SHP77 (cell line): ENCODE measurements at places on chromosomes 11 and 22.
A peak's percentile ranks its signal among the peaks of the same experiment; 100 is the strongest.

DNA sequence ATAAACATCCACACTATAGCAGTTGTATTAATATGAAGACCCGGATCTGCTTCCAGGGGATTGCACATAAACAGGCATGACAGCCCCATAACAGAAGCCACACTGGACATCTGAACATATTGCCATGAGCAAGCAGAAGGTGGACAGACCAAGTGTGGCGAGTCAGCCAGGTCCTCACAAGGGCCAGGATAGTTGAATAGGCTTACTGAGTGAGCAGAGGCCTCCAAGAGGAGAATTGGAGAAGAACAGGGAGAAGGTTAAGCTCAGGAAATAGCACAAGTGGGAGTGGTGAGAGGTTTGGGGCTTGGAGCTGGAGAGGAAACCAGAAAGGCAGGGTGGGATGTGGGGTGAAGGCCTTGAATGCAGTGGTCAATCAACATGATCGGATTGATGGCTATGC, 10.8 kb downstream of the SLC35C1 start:
- DNase-seq = peak; percentile 32

GRCh38 chr11:19658344-19658743, 54.3 kb upstream of the NAV2 start:
- DNase-seq = no peak

GRCh38 chr22:26674211-26675190, 17.1 kb downstream of the MIAT start:
- DNase-seq = no peak

- no peak for DNase-seq
Measured at GRCh38 chr22:42364604-42365110, 67.5 kb downstream of the NFAM1 start.

DNA sequence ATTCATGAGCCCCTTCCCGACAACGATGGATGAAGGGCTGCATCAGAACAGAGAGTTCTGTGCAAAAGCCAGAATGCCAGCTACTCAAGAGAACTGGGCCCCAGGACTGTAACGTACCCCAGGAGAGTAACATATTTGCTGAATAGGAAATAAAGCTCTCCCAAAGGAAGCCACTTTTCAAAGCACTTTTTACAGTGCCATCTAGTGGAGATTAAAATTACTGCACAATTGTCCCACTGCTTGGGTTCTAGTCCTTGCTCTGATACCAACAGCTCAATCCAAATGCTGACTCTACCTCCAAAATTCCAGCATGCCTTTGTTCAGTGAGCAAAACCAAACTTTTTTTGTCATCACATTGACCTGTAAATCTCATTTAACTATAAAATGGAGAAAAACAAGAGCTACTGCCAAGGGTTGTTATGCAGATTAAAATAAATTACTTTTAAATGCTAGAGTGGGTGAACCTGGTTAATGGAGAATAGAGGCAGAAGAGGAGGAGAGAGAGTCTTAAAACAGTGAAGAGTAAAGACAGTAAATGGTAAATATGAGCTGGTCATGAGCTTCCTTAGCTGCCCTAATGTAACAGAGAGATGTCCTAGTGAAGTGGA, 87.6 kb upstream of the FSHB start:
- DNase-seq = no peak

DNA sequence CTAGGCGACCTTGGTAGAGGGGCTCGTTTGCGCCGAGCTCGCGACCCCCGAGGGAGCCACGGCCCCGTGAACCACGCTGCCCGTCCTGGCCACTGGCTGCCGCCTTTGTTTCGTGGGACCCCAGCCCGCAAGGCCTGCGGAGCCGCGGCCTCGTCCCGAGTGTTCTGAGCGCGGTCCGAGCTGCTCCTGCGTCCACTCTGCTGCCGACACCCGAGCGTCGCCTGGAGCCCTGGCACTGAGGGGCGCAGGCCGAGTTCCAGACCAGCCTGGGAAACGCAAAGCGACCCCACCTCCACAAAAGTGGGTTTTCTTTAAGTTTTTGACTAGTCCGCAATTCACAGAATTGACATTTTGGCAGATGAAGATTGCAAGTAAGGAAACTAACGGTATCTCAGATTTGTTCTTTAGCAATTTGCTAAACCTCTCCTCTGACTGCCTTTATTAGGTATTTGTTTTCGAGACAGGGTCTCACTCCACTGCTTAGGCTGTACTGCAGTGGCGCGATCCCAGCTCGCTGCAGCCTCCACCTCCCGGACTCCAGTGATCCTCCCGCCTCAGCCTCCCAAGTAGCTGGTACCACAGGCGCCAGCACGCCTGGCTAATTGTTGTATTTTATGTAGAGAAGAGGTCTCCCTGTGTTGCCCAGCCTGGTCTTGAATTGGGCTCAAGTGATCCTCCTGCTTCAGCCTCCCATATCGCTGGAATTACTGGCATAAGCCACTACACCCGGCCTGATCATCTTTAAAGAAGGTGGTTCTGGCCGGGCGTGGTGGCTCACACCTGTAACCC, 879 bp upstream of the RNH1 start:
- no peak for DNase-seq

GRCh38 chr11:135046986-135047385, 634.9 kb upstream of the B3GAT1 start:
- DNase-seq = no peak

DNA sequence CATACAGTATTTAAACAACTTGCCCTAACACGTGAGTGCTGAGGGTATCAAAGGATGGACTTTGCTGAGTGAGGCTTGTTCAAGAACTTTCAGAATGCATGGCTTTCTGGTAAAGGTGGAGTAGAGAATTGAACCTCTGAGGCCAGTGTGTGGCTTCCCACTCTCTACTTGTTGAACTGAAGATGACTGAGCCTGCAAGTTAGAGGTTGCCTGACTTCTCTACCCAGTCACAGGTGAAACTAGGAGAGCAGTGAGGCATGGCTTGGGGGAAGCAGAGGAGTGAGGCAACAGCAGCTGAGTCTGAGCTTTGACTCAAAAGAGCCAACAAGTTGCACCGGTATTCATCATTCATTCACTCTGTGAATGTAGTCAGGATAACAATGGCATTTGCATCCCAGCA, 256.4 kb upstream of the SESN3 start:
- DNase-seq = no peak

DNA sequence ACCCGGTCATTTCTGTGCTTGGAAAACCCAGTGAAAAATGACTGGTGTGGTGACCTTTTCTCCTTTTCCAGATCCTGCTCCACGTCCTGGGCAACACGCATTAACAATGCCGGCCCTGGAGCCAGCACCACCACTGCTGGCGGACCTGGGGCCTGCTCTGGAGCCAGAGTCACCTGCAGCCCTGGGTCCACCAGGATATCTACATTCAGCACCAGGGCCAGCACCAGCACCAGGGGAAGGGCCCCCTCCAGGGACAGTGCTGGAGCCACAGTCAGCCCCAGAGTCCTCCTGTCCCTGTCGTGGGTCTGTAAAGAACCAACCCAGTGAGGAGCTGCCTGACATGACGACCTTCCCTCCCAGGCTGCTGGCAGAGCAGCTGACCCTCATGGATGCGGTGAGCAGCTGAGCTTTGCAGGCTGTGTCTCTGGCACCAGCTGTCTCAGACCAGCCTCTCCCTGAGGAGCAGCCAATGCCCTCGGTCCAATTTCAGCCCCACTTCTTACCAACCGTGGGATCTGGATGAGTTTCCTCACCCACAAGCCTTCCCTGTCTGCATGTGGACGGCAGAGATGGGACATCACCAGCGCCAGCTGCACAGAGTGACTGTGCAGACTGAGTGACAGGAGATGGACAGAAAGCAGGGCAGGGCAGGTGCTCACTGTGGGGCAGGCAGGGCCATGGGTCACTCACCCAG, 1.9 kb downstream of the RGL4 start:
- no peak for DNase-seq

DNA sequence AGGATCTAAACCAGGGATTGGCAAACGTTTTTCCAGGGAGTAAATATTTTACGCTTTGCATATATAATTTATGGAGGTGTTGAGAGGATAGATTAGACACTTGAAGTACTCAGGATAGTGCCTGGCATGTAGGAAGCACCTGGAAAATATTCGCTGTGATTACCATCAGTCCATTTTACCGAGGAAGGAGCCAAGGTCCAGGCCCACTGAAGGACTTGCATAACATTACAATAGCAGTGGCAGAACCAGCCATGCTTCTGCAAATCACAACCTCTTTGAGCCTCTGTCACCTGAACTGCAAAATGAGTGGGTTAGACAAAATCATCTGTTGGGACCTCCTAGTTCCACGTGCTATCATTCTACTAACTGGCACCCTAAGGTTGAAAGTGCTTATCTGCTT, 5.4 kb downstream of the FUT4 start:
- no peak for DNase-seq

- no peak for DNase-seq
Measured at GRCh38 chr11:64932324-64932723, 3.4 kb downstream of the GPHA2 start.

DNA sequence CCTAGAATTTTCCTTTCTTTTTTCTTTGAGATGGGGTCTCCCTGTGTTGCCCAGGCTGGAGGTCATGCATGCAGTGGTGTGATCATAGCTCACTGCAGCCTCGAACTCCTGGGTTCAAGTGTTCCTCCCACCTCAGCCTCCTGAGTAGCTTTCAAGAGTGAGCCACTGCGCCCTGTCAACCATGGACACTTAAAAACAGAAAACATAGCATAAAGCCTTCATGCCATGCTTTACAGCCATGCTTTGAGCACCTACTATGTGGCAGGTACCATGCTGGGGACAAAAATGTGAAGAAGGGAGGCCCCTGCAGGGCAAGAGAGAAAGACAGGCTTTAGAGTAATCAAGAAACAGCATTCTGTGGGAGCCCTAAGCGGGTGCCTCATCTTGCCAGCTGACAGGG, 13.7 kb upstream of the GNB1L start:
- DNase-seq = no peak

DNA sequence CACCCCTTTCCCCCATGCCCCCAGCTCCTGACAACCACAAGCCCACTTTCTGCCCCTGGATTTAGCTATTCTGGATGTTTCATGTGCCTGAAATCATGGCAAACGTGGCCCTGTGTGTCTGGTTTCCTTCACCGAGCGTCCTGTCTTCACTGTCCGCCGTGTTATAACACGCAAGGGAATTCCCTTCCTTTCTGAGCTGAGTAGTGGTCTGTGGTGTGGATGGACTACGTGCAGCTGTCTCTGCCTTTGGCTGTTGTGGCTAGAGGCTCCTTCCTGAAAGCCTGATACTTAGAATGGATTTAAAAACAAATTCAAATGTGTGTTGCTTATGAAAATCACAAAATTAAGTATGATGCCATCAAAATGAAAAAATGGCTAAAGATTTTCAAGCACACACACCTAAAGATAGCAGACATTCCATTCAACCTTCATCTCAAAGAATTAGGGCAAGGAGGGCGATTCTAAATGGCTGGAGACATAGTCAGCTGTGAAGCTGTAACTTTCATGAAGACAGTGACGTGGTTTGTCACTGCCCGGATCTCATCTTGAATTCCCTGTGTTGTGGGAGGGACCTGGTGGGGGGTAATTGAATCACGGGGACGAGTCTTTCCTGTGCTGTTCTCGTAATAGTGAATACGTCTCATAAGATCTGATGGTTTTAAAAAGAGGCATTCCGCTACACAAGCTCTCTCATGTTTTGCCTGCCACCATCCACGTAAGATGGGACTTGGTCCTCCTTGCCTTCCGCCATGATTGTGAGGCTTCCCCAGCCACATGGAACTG, 30.5 kb downstream of the KCNQ1 start:
- no peak for DNase-seq

DNA sequence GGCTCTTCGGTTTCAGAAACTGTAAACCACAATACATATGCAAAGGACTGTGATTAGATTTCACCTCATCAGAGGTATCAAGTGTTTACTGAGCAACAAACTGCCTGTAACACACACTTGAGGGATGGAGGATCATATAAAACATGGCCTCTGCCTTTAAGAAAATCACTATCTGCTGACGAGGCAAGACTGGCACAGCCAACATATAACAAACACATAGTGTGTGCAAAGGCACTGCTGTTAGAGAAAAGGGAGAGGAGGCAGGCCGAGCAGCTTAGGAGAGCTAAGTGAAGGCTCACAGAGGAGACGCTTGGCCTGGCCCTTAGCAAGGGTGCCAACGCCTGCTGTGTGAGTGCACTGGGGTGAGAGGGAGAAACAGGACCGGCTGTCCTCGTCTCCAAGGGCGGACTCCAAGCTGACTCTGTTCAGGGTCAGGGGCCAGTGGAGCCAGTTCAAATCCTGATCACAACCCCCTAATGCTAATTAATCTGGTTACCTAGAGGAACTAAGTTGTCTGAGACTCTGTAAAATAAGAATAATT, 48.2 kb downstream of the LRFN4 start:
- no peak for DNase-seq

DNA sequence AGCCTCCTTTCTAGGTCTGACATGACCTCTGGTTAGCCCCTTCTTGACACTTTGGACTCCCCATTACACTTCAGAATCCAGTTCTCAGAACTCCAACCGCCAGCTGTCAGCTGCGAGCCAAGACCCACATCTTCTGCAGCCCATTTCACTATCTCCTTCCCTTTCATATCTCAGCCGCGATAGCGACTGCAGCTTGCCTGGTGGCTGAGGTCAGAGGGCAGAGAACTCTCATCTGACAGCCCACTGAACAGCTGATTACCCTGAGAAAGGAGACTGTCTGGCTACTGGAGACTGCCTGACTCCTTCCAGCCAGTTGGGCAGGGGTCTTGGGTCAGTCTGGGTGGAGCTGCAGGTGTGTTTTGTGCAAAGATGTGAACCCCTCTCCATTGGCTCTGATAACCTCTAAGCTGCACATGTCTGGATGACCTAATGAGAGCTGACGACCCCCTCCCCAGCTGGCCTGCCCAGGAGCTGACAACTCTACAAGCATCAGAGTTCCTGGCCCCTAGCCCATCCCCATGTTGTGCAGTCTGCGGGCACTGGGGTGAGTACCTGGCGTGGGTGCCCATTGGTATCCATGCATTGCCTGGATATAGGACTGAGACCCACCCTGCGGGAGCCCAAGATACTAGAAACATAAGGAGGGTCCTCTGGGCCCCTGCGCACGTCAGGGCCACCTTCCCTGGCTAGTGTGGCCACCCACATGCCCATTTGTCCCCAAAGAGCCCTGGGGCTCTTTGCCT, 1.1 kb downstream of the CHRM1 start:
- no peak for DNase-seq

GRCh38 chr11:88337181-88337986, at the start of gene CTSC:
Gene CTSC (minus strand): TSS chr11:88337736. CDS start chr11:88337672, 64 bp downstream.
- DNase-seq = peak; percentile 80

- no peak for DNase-seq
Measured at GRCh38 chr22:46966846-46967245, 204.4 kb downstream of the TBC1D22A start.

DNA sequence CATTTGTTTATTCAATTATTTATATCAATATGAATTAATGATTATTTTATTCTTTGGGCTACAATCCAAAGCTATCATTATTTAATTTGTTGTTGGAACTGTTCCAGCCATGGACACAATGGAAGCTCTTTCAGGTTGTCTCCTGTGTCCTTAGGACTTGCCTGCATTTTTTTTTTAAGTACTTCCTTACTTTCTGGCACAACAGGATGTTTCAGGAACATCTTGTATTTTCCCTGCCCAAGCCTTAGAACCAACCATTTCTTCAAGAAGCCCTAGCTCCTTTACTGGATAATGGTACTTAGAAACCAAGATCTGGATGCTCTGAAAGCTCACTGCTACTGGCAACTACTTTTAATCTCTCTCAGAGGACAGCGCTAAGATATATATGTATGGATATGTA, 57.8 kb upstream of the CLNS1A start:
- no peak for DNase-seq

GRCh38 chr22:19658057-19658966, 56.0 kb upstream of the SEPTIN5 start:
- DNase-seq = no peak

- no peak for DNase-seq
Measured at GRCh38 chr22:32120603-32121002, 38.5 kb downstream of the C22orf42 start.

GRCh38 chr11:128890543-128891368, at the start of gene KCNJ5:
Gene KCNJ5 (plus strand): TSS chr11:128891356. CDS start chr11:128911274, 19,918 bp downstream.
- no peak for DNase-seq
